Activated CD4-positive, alpha-beta T cell treated with anti-CD3 and anti-CD28 coated beads, Interleukin-2, amount 50 U/mL, for 48 hours (primary cell): ENCODE measurements at places on chromosomes 5 and 9.

GRCh38 chr9:79257228-79257781, 314.5 kb upstream of the TLE4 start:
- no peak for DNase-seq

DNA sequence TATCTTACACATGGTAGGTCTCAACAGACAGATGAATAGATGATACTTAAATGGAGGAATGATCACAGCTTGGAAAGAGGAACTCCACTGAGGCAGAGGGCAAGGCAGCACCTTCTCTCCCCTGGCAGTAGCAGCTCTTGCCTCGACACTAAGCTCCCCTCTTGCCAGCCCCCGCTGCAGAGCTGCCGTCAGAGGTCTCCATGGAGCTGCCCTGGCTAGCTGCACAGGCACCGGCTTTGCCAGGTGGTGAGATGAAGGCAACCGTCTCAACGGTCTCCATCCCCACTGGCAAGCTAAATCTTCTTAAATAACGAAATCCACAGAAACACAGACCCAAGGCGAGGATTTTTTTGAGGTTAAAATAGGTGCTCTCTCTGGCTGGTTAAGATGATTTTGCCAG, 81.2 kb downstream of the CRB2 start:
- DNase-seq: no peak

DNA sequence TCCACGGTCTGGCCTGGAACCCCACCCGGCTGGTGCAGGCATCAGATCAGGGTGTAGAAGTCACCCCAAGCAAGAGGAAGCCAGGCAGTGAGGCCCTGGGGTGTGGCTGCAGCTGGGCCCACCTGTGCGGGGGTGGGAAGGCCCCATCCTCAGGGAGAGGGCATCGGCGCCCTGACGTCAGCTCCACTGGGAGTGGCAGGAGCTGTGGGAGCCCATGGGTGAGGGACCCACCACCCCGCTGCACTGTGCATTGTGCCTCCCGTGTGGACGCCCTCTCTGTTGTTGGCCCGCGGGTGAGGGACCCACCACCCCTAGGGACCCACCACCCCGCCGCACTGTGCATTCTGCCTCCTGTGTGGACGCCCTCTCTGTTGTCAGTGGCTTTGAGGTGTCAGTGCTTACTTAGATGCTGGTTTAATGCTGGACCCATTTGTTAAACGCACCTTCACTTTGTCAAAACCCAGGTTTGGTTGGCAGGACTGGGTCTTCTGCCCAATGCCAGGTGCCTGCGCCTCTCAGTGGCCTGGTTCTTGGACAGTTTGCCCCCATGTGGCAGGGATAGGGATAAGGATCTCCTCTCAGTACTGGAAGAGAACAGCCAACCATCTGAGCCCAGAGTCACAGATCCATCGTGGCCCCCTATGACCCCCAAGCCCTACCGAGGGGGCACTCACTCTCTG, 6.9 kb upstream of the EXOC3 start:
- DNase-seq: no peak

GRCh38 chr9:8628791-8629190, 829.2 kb upstream of the DMAC1 start:
- DNase-seq: no peak

DNA sequence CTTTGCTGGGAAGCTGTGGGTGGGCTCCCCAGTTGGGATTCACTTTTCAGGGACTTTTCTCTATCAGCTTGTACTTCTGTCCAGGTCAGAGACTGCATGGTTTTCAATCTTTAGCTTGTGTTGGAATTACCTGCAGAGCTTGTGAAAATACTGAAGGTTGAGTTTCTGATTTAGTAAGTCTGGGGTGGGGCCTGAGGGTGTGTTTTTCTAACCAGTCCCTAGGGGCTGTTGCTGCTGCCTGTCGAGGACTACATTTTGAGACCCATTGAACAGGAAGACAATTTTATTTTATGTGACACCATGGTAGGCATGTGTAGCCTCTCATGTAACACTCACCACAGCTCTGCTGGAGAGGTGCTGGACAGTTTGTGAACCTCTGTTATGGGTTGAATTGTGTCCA, 14.7 kb upstream of the MLANA start:
- no peak for DNase-seq

GRCh38 chr5:157306081-157306480, 40.2 kb downstream of the CYFIP2 start:
- no peak for DNase-seq

GRCh38 chr9:81103597-81104471, 585.5 kb downstream of the TLE1 start:
- no peak for DNase-seq

DNA sequence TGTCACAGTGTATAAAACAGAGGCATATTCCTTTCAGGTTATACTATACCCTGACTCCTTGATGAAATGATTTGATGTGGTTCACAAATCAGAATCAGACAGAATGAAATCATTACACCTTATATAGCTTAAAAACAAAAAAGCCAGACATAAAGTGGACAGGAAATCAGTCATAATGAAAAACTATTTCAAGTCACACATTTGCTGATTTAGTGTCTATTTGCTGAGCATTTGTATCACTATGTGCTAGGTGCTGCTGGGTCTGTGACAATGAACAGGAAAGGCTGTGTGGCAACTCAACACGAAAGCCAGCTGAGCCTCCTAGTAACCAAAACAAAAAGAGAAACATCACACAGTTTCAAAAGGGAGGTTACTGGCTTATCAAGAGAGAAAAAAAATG, 194.0 kb downstream of the EFNA5 start:
- DNase-seq: no peak

- DNase-seq: no peak
Measured at GRCh38 chr5:7759257-7759871, 91.6 kb downstream of the CFAP90 start.

- no peak for DNase-seq
Measured at GRCh38 chr9:129639756-129640085, 2.2 kb downstream of the ASB6 start.

DNA sequence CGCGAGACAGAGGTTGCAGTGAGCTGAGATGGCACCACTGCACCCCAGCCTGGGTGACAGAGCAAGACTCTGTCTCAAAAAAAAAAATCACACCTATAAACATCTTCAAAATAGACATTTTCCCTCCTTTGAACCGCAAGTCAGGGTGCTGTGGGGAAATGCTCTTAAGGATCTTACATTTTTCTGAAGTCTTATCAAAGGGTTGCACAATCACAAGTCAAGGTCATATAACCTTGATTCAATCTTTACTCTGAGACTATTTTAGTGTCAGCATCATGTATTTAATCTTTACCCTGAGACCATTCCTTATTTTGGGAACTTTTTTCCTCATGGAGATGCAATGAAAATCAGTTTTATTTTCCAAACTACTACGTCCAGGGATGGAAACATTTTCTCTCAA, 62.8 kb upstream of the RANBP3L start:
- DNase-seq: no peak

GRCh38 chr9:100990605-100991381, 37.7 kb upstream of the PLPPR1 start:
- no peak for DNase-seq

GRCh38 chr5:172383191-172383802, 71.0 kb downstream of the SH3PXD2B start:
- no peak for DNase-seq

GRCh38 chr5:171848486-171848885, 62.9 kb downstream of the SMIM23 start:
- DNase-seq: no peak

GRCh38 chr9:101858026-101858425, 119.6 kb upstream of the GRIN3A start:
- DNase-seq: no peak

- DNase-seq: no peak
Measured at GRCh38 chr5:56320686-56321085, 87.6 kb upstream of the ANKRD55 start.

- DNase-seq: no peak
Measured at GRCh38 chr5:54251981-54252380, 58.4 kb downstream of the ARL15 start.

DNA sequence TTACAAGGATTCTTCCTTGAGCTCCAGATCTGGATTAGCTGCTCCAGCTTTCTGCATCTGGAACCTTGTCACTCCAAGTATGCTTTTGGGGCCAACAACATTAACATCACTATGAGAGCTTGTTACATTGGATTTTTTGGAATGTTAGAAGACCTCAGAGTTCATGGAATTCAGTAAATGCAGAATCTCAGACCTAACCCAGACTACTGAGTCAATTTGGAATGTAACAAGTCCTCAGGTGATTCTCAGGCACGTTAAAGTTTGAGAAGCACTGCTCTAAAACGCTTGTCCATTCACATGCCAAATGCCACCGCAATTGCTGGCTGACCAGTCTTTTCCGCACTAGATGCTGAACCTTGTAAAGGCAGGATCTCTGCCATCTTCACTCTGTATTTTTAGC, 251.4 kb upstream of the TRIM32 start:
- DNase-seq: no peak

GRCh38 chr5:2207416-2208238, 324.9 kb upstream of the IRX4 start:
- DNase-seq: no peak
